ENCODE measurements at places on chromosomes 16 and 17.

DNA sequence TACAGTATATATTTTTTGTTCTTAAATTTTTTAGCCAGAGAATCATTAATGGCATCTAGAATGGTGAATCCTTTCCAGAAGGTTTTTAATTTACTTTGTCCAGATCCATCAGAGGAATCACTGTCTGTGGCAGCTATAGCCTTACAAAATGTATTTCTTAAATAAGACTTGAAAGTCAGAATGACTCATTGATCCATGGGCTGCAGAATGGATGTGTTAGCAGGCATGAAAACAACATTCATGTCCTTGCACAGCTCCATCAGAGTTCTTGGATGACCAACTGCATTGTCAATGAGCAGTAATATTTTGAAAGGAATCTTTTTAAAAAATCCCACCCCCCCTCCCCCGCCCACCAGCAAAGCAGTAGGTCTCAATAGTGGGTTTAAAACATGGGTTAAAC, 51.4 kb downstream of the CACNG1 start:
- no peak for ATAC-seq

DNA sequence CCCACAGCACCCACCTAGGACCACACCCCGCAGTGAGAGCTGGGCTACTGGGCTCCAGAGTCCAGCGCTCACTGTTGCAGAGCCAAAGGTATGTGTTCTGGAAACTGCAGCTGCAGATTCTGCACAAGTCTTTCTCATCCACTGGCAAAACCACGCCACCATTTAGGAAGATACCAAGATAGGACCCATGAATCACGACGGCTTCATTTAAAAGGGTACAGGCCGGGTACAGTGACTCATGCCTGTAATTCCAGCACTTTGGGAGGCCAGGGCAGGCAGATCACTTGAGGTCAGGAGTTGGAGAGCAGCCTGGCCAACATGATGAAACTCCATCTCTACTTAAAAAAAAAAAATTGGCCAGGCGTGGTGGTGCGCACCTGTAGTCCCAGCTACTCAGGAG, 18.8 kb downstream of the FOXF1 start:
- ATAC-seq = no peak

GRCh38 chr17:42378959-42379594, 9.2 kb downstream of the STAT3 start:
- peak; percentile 73 for ATAC-seq

GRCh38 chr17:2929881-2930533, 133.4 kb downstream of the OR1D5 start:
- no peak for ATAC-seq

GRCh38 chr17:72274614-72275013, 153.8 kb downstream of the SOX9 start:
- ATAC-seq = no peak

DNA sequence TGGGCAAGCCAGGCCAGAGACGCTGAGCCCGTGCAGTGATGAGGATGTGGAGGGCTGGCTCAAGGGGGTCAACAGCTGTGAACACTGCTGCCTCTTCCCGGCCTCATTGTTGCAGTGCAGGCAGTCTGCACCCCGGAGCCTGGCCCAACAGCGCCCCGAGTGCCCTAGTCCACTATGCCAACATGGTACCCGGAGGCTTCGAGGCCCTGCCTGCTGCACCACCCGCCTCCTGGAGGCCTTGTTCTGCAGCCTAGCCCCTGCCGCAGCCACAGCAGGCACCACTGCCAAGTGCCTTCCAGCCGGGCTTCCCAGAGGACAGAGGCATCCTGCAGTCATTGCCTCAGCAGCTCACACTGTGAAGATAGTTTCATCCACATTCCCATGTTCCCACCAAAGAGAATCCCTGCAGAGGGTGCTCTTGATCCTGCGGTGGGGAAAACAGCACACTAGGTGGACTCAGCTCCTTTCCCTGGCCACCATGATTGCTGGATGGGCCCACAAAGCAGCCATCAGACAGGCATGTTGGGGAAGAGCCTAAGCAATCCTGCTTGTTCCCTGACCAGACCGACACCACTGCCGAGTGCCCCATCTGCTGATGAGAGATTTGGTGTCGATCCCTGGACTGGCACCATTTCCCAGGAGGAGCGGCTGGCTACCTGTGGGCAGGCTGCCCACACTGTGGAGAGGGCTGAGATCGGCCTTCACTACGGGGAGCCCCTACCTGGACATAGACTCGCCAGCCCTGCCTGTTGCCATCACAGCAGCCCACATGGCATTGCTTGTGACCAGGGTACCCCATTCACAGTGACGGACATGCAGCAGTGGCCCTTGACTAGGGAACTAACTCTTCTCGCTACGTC, 44.9 kb downstream of the USP22 start:
- no peak for ATAC-seq

GRCh38 chr16:19609359-19609758, 53.9 kb downstream of the VPS35L start:
- ATAC-seq = no peak

GRCh38 chr16:49698931-49699840, 156.7 kb downstream of the ZNF423 start:
- no peak for ATAC-seq

DNA sequence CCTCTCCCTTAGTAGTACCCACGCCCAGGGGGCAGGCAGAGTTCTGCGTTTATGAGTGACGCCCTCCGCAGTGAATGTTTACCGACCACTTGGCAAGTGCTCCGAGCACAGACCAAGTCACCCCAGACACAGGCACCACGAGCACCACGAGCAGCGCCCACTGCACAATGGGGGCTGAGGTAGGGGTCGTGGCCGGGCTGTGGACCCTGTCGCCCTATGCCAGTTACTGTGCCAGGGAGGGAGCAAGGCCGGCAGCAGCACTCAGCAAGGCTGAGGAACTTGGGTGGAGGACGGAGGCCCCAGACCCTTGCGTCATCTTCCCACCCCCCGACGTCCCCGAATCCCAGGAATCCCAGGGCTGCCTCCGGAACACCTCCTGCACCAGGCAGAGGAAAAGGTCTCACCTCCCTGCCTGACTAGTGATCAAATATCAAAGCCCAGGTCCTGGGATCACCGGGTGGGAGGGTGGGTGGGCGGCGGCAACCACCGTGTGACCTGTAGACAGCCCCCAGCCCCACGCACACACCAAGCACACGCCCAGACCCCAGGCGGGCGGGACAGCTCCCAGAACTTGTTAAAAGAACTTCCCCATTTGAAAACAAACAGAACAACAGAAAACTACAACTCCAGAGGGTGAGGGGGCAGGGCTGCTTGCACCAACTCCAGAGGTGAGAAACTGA, 5.4 kb downstream of the VASN start:
- no peak for ATAC-seq

All from activated CD4-positive, CD25-positive, alpha-beta regulatory T cell treated with anti-CD3 and anti-CD28 coated beads, Interleukin-2, amount 50 U/mL, for 24 hours (primary cell).